ENCODE measurements at places on chromosomes 12 and 14. TPM values are rescaled to one million over a fixed set of nuclear protein-coding genes. Genes with fewer than 3 reads are reported as not detected.

DNA sequence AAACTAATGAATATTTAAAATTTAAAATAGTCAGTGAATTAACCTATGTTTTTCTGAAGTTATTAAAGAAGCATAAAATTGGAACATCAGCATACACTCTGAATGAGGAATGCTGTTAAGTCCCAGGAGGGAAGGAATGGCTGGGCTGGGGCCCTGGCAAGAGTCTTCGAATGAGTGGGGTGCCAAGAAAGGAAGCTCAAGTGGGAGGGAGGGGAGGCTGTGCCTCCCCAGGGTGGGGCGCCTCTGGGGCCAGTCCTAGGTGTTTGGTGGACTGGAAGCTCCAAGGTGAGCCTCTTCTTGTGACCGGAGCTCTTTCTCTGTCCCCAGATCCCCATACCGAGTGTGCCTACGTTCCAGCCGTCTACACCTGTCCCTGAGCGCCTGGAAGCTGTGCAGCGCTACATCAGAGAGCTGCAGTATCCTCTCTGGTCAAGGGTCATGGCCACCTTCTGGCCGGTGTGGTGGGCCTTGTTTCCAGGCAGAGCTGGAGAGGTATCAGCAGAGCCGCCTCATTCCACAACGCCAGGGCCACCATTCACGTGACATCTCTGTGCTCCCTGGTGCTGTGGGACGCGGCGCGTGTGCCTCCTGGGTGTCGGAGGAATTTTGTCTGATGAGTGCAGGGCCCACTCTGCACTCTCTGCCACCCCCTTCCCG, 8.5 kb downstream of the VASH1 start:
- DNase-seq: no peak

DNA sequence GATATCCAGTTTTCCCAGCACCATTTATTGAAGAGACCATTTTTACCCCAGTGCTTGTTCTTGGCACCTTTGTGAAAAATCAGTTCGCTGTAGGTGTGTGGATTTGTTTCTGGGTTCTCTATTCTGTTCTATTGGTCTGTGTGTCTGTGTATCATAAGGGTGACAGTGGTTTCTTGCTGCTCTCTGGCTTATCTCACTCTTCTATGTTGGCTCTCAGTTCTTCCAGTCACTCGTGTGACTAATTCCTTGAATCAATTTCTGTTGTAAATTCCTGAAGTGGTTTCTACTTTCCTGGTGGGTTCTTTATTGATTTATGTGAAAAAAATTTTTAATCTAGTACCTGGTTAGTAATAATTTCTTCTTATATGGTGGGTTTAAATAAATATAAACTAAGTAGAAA, 58.3 kb downstream of the OTOGL start:
- no peak for DNase-seq

GRCh38 chr14:81716953-81717352, 183.3 kb upstream of the SEL1L start:
- no peak for DNase-seq

DNA sequence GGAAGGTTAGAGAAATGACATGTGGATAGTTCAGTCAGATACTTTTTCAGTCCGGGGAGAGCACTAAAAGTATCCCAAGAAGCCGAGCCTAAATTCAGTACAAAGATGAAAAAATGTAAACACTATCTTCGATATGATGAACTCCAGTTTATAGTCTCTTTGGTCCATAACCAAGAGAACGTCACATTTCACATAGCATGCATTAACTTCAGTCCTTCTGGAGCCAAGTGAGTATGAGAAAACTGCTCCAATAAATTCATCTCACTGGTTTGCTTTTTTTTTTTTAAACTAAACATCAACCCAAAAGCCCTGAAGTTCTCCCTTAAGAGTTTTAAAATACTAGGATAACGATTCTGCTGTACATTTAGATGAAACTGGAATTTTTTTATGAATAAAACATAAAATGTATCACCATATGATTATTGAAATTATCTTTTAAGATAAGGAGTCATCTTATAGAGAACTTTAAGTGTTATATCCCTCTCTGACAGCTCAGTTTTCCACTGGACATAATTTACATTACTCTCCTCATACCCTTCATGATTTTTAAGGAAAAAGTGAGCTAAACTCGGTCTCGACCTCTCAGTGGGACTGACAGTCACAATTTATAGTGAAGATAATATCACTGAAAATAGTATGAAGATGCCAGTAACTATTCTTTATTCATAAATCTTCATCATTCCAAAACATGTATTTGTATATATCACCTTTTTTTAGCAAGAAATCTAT, 841.5 kb upstream of the FLRT2 start:
- DNase-seq: no peak

- no peak for DNase-seq
Measured at GRCh38 chr12:62856454-62856853, 78.5 kb downstream of the PPM1H start.

GRCh38 chr12:50394469-50395029, 1.9 kb downstream of the FAM186A start:
- no peak for DNase-seq

- DNase-seq: no peak
Measured at GRCh38 chr12:50453872-50454271, 50.9 kb upstream of the DIP2B start.

DNA sequence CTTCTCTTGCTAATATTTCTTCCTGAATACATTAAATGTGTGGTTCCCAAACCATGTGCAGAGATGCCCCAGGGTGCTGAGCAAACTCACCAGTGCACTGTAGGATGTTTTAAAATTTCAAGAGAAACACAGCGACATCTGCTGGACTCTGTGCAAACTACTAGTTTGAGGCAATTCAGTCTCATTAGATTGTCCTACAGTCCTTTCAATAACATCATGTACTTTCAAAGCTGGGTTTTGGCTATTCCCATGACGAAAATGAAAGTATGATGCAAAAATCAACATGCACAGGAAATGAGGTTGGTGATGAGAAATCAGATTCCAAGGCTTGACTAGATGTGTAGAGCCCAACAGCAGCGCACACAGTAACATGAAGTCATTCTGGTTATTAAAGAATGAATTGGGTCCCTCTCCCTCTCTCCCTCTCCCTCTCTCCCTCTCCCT, 66.3 kb downstream of the CLIP1 start:
- DNase-seq: peak; percentile 83

- DNase-seq: no peak
Measured at GRCh38 chr12:105206686-105207374, 29.1 kb downstream of the APPL2 start.

DNA sequence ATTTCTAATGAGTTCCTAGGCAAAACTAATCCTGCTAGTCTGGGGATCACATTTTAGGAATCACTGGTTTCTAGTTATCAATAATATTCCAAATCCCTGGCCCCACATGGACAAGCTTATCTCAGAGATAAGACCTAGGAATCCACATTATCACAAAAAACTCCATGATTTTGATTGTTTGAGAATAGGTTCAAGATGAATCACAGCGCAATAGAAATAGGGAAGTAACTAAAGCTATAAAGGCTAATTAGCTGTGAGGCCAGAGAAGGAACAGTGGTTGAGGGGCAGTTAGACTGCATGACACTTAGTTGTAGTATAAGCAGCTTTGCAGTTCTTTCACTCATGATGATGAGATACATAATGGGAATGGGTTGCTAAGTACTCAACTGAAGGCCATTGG, 13.1 kb upstream of the ATP5F1B start:
- DNase-seq: no peak

- no peak for DNase-seq
Measured at GRCh38 chr12:105744371-105745058, 394.2 kb downstream of the NUAK1 start.

DNA sequence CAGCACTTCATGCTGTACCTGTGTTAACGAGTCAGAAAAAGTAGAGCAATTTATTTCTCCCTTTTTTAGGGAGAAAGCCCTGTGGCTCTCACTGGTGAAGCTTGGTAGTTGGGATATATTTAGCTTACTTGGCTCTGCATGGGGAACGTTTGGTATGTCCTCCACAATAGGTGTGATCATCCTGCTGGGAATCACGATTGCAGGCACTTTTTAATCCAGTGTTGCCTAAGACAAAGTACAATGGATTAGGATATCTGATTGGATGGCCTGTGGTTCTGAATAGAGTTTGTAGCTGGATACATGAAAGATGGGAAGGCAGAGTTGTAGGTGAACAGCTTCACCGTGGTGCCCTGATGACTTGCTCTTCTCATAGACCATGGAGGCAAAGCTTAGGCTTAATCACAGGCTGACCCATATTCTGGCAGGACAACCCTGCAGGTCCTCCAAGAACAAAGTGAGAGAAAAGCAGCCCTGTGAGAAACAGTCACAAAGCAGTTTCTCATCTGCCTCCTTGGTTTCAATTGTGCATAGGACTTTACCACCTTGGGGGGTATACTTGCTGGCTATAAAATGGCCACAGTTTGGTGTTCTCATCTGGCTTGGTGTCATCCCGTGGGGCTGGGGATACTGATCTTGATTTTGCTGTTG, 7.5 kb downstream of the RESF1 start:
- DNase-seq: no peak

DNA sequence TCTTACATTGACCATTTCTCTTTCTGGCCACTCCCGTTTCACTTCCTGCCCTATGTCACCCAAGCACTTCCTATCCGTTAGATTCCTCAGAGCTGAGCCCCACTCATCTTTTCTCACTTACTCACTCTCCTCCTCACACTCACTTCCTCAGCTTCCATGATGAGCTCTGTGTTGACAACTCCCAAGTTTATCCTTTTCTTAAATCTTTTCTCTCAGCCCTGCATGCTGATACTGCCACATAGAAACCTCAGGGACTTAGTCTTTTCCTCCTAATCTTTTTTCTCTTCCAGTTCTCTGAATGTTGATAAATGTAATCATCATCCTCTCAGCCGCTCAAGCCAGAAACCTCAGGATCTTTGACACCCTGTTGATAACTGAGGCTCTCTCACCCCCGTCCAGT, 99.6 kb downstream of the ANO6 start:
- no peak for DNase-seq

GRCh38 chr12:29750131-29750927, 33.4 kb downstream of the TMTC1 start:
- no peak for DNase-seq

DNA sequence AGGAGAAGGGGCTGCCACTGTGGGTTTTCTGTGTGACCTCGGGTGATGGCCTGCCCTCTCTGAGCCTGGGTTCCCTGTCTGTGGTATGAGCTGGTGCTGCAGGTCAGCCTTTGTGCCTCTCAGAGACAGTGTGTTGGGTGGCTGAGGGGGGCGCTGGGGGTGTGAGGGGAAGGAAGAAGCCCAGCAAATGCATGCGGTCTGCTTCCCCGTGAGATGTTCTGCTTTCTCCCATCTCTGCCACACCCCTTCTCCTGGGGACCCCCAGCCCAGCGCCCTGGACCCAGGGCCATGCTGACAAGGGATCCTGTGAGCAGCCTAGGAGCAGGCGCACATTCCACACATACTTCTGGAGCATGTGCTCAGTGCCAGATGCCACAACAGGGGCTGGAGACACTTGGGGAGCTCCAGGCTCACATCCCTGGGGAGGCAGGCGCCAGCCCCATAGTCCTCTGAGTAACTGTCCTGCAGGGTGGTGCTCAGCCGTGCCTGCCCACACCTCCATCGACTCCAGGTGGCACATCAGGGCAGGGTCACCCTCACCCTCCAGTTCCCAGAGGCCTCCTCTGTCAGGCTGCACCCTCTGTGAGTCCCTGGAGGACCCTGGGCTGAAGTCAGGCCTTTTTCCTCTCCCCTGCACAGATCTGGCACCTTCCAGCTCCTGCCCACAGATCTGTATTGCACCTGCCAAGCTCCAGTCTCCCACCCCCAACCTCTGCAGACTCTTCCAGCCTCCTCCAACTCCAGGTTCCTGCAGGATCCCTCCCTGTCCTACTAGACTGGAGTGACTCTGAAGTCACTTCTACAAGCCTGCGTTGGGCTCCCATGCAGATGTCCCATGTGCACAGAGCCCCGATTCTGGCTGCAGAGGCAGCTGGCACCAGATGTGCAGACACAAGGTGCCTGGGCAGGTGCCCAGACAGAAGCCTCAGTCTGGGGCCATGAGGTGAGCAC, 205.6 kb downstream of the KIF26A start:
- DNase-seq: no peak

DNA sequence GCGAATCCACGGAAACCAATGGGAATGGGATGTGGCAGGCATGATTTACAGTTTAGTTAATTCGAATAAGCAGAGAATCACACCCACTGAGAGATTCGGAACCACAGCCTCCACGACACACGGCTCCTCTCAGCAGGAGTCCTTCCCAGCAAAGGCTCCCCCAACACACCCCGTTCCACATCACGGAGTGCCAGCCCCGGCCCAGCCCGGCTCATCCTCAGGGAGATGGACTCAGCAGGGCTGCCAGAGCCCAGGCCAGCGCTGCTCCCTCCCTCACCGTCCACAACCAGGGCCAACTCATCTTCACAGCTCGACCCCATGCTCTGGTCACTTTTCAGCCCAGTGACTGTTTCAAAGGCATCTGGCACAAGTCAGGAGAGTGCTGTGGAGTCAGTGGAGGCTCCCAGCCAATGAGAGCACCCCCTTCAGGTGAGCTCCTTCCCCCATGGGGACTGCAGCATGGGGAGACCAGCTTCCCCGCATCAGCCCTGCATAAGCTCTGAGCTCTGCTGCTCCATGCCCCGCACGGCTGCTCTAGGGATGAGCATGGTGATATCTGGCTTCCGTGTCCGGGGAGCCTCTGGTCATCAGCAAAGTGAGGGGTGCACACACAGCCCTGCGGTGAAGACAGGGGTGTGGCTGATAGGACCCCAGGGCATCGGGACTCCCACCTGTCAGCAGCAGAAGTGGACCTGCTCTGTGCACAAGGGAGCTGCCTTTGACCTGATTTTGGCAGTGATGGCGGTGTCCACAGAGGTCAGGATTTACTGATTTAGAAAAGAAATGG, 238.8 kb upstream of the SFSWAP start:
- no peak for DNase-seq

GRCh38 chr12:62512901-62513300, 46.3 kb downstream of the MON2 start:
- DNase-seq: no peak

Gene PSMA6
- total RNA-seq: 203 TPM

Gene SAMD15
- total RNA-seq: 0.88 TPM

Gene SLC5A8
- total RNA-seq: not detected

Gene RDH5
- total RNA-seq: 0.74 TPM

Gene CLEC6A
- not detected for total RNA-seq

Gene COX8C
- total RNA-seq: not detected

Gene RPGRIP1
- total RNA-seq: not detected

Gene ARMH4
- total RNA-seq: 2.0 TPM
